Mesendoderm (in vitro differentiated cells): ENCODE measurements at places on chromosomes 3 and 15.
A peak's percentile ranks its signal among the peaks of the same experiment; 100 is the strongest.

GRCh38 chr3:136535906-136536305 lies 216.3 kb downstream of the STAG1 start:
- no peaks in the 10 kb centered on the region for H3K4me1 ChIP-seq
- DNase-seq: no peak
- no peak overlapping the region for H3K4me3 ChIP-seq
- no peaks in the 10 kb centered on the region for H3K36me3 ChIP-seq
- no peak overlapping the region for H3K27ac ChIP-seq

DNA sequence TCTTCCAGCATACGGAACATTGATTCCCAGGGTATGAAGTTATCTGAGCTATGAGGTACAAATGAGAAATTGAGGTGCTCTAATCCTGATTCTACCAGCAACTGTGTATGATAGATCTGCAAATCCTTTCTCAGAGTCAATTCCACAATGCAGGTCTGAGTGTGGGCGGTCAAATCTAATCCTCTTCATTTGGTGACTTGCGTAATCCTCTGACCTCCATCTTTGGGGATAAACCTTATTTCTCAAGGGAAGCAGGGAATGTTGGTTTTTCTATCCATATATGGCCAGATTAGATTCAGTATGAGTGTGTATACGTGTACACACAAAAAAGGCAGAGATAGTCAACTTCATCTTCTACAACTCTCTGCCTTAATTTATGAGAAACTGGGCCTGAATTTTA lies 348.4 kb upstream of the IL12A start:
- H3K36me3 ChIP-seq: no peaks in the 10 kb centered on the region
- H3K4me1 ChIP-seq: no peaks in the 10 kb centered on the region
- H3K27me3 ChIP-seq: no peaks in the 10 kb centered on the region

- no peak overlapping the region for H3K4me3 ChIP-seq
- DNase-seq: no peak
- no peak overlapping the region for H3K27ac ChIP-seq
- H3K36me3 ChIP-seq: no peaks in the 10 kb centered on the region
- no peaks in the 10 kb centered on the region for H3K27me3 ChIP-seq
These were observed 12.8 kb downstream of the DCUN1D1 start for GRCh38 chr3:182967218-182968204.

GRCh38 chr15:63484433-63485186 lies 19.8 kb upstream of the USP3 start:
- no peaks in the 10 kb centered on the region for H3K36me3 ChIP-seq
- H3K4me1 ChIP-seq: peaks cover 3% of the 10 kb centered on the region
- no peak for DNase-seq

DNA sequence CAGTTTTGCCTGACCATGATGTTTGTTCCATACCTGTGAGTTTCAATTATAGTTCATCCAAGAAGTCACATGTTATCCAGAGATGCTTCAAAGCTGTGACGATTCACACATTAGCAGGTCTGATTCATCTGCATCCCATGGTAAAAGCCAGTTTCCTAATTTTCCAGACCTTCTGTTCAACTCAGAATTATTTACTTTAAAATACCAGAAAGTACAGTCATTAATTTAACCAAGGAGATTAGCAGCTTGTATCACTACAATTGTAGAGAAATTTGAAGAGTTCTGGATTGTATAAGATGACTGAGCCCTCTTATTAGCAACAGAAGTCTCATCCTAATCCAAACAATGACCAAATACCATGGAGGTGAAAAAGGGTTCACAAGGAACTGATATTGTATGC lies 76.1 kb upstream of the THBS1 start:
- no peak overlapping the region for H3K27ac ChIP-seq
- no peaks in the 10 kb centered on the region for H3K27me3 ChIP-seq
- DNase-seq: peak; percentile 13
- H3K36me3 ChIP-seq: no peaks in the 10 kb centered on the region
- H3K4me3 ChIP-seq: no peak overlapping the region

GRCh38 chr3:189103208-189103607 lies 68.6 kb upstream of the TPRG1 start:
- no peaks in the 10 kb centered on the region for H3K36me3 ChIP-seq
- no peak for DNase-seq
- H3K27ac ChIP-seq: no peak overlapping the region
- no peaks in the 10 kb centered on the region for H3K27me3 ChIP-seq
- H3K4me1 ChIP-seq: no peaks in the 10 kb centered on the region
- H3K4me3 ChIP-seq: no peak overlapping the region

- no peaks in the 10 kb centered on the region for H3K36me3 ChIP-seq
- H3K27ac ChIP-seq: peak overlapping the region; percentile 81
- no peaks in the 10 kb centered on the region for H3K27me3 ChIP-seq
- no peak overlapping the region for H3K4me3 ChIP-seq
These were observed 37.9 kb upstream of the TSC22D2 start for GRCh38 chr3:150370122-150370602.

- no peak for DNase-seq
- H3K4me3 ChIP-seq: no peak overlapping the region
- no peaks in the 10 kb centered on the region for H3K36me3 ChIP-seq
- H3K27me3 ChIP-seq: no peaks in the 10 kb centered on the region
- no peak overlapping the region for H3K27ac ChIP-seq
These were observed 53.0 kb upstream of the TMEM115 start for GRCh38 chr3:50412231-50412754.

GRCh38 chr3:150081084-150081483 lies 110.4 kb upstream of the PFN2 start:
- DNase-seq: no peak
- H3K4me1 ChIP-seq: no peaks in the 10 kb centered on the region
- no peaks in the 10 kb centered on the region for H3K27me3 ChIP-seq
- no peak overlapping the region for H3K27ac ChIP-seq
- no peaks in the 10 kb centered on the region for H3K36me3 ChIP-seq

DNA sequence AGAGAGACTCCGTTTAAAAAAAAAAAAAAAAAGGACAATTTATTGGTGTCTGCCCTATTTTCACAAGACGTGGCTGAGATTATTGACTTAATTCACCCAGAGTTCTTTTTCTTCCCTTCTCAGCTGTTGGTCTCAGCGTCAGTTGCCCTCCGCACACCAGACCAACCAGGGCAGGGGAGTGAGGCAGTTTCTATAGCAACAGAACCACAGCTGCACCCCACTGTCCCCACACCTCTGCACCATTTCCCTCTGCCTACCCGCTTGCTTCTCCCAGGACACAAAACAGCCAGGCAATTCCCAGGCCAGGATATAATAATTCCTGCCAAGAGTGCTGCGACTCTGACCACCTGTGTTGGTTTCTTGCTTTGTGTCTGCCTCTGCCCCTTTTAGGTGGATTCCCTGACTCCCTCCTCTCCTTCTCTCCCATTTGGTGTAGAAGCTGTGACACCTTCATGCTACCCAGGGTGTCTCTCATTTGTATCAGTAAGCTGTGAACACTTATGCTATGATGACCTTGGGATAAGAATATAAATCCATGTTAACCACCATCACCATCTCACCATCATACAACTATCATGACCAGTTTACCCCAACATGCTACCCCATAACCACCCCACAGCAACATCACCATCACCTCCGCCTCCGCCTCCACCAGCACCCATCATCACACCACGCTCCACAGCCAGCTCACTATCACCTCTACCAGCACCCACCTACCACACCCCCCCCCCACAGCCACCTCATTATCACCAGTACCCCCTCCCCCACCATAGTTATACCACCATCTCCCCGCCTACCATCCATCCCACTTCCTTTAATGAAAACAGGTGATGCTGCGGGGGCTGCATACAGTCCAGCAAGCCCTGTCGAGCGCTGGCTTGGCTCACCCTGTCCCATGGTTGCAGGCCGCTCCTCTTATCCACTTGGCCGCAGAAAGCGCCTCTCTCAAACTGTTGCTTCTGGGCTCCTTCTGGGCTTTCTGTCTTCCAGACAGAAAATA lies 589 bp downstream of the EPB42 start:
- H3K4me1 ChIP-seq: peaks cover 2% of the 10 kb centered on the region
- H3K36me3 ChIP-seq: no peaks in the 10 kb centered on the region
- H3K4me3 ChIP-seq: no peak overlapping the region

GRCh38 chr15:60208709-60209108 lies 189.1 kb downstream of the ANXA2 start:
- no peaks in the 10 kb centered on the region for H3K4me1 ChIP-seq
- no peak overlapping the region for H3K27ac ChIP-seq
- no peak overlapping the region for H3K4me3 ChIP-seq
- H3K27me3 ChIP-seq: no peaks in the 10 kb centered on the region
- no peaks in the 10 kb centered on the region for H3K36me3 ChIP-seq
- DNase-seq: no peak

DNA sequence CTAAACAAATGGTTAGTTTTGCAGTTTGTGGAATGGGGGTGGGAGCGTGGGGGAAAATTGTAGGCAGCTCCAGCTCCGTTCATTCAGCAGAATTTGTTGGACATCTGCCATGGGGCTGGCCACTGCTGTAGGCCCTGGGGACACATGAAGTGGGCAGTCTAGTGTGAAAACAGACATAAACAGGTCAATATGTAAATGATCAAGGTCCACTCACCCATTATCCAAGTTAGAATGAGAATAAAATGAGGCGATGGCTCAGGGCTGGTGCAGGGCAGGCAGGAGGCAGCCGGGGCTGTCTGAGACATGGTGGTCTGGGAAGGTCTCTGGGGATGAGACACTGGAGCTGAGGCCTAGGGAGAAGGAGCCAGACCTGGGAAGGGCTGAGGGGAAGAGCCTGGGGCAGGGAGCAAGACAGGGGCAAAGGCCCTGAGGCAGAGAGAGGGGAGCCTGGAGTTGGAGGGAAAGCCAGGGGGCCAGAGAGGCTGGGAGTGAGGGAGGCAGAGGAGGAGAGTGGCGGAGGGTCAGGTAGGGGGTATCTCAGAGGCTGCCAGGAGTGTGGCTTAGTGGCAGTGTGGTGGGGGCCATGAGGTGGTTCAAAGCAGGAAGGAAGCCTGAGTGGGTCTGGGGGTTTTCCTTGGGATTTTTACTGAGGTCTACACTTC lies 6.2 kb upstream of the SLC6A6 start:
- H3K27ac ChIP-seq: no peak overlapping the region
- no peaks in the 10 kb centered on the region for H3K27me3 ChIP-seq
- H3K36me3 ChIP-seq: no peaks in the 10 kb centered on the region

DNA sequence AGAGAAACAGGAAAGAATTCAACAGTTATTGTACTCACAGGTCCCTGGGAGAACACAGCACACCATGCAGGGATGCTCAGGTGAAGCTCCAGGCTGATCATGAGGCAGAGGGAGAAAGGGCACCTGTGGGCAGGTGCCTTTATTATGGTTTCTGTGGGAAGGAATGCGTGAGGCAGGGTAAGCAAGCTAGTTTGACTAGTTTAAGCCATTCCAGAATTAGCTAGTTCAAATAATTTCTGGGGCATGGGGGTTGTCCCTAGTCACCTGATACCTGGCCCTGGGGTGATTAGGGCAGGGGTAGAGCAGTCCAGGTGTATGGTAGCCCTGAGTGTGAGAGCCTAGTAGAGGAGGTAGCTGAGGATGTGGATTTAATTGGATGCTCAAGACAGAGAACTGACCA lies 47.9 kb upstream of the DCLK3 start:
- no peaks in the 10 kb centered on the region for H3K36me3 ChIP-seq
- H3K27ac ChIP-seq: no peak overlapping the region
- no peak for DNase-seq
- H3K27me3 ChIP-seq: no peaks in the 10 kb centered on the region
- no peaks in the 10 kb centered on the region for H3K4me1 ChIP-seq
- H3K4me3 ChIP-seq: no peak overlapping the region

GRCh38 chr3:169344465-169344864 lies 319.0 kb downstream of the MECOM start:
- no peak for DNase-seq
- H3K27me3 ChIP-seq: no peaks in the 10 kb centered on the region
- no peak overlapping the region for H3K27ac ChIP-seq
- H3K4me3 ChIP-seq: no peak overlapping the region
- H3K4me1 ChIP-seq: peaks cover 11% of the 10 kb centered on the region
- H3K36me3 ChIP-seq: no peaks in the 10 kb centered on the region

- DNase-seq: peak; percentile 35
- H3K27ac ChIP-seq: no peak overlapping the region
- H3K4me3 ChIP-seq: no peak overlapping the region
- no peaks in the 10 kb centered on the region for H3K27me3 ChIP-seq
- H3K36me3 ChIP-seq: no peaks in the 10 kb centered on the region
These were observed 229.1 kb downstream of the CHST2 start for GRCh38 chr3:143348486-143349327.
